Right lobe of liver (tissue), 6 donors: ENCODE measurements at places on chromosomes 3 and 15. TPM values are rescaled to one million over a fixed set of nuclear protein-coding genes. Genes with fewer than 3 reads are reported as not detected.

The DNAJA4 gene
- 0.88 TPM for total RNA-seq

The HEXA gene
- total RNA-seq: 107 TPM

GRCh38 chr15:51403072-51403878 is 61.8 kb downstream of the GLDN start:
- no peak for DNase-seq

The NUP210 gene
- 17.1 TPM for total RNA-seq

DNA sequence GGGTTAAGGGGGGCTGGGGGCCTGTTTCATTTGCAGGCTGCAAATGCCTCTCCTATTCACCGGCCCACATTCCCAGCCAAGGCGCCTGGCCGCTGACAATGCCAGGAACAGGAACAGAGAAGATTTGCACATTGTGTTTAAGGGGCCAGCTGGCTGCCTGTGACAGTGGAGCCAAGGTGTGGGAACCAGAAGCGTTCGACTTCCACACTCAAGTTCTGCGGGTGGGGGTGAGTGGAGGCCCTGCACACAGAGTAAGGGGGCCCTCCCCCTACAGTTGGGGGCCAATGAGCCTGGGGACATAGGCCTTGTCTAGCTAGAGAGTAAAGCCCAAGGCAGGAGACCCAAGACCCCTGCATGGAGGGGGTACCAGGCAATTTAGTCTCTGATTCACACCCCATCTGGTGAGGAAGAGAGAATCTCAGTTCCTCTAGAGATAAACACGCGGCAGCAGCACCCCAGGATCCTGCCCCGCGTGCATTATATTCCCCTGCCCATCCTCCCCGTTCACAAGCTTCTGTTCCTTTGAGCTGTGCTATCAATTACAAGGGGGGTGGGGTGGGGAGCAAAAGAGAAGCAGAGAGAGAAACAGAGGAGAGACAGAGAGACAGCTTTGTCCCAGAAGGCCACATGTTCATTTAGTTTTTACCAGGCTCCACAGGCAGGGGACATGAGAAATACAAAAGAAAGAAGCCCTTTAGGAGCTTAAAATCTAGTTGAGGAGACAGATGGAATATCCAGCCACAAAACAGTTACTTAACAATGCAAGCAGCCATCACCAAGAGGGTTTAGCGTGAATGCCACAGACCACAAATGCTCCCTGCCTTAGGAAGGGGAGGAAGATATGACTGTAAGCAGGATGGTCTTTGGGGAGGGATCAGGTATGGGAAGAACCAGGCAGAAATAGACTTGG is 9.2 kb downstream of the IGDCC3 start:
- no peak for DNase-seq

DNA sequence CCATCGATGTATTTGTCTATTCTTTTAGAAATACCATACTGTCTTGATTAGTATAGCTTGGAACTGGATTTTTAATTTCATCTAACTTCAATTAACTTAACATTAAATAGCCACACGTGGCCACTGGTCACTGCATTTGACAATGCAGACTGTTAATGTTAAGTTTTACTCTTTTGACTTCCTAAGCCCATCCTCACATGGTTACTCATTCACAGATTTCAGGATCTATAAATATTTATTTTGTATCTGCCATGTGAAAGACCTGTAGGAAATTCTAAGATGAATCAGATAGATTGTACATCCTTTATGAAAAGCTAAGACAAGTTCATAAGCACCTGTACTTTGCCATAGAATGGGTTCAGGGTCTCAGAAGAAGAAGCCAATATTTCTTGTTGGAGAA is 8.3 kb upstream of the RORA start:
- DNase-seq: no peak

DNA sequence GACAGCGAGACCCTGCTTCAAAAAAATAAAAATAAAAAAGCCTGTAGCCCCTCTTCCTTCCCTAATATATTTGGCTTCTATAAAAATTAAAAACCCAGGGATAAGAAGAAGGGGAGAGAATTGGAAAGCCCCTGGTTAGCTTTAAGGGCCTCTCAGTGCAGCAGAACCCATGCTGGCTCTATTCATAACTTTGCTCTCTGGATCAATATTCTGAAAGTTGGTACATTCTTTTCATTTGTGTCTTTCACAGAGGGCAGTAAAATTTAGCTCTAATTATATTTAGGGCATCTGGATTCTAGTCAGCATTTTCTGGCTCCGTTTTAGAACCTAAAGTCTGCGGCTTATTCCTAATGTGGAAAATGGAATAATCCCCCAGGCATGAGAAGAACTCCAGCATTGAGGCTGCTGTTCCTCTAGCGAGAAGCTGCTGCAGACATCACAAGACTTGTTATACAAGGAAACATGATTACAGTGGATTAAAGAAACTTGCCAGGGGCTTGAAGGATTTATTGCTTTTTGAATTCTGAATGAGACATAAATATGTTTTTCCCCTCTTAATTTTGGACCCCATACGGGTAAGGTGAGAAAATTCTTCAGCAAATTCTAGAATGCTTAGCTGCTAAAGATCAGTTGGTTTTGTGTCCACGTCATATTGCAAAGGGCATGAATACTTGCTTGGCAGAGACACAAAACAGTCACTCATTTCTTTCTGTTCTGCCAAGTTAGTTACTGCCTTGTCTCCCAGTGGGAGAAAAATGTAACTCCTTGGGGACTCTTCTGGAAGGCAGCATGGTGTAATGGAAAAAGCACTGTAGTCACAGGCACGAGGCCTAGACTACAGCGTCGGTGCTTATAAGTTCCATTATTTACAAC is 177.7 kb downstream of the VGLL4 start:
- DNase-seq: no peak

GRCh38 chr15:91393186-91393585 is 293.1 kb downstream of the SV2B start:
- DNase-seq: no peak

The TPRG1 gene
- total RNA-seq: 8.0 TPM

- DNase-seq: no peak
Observed at GRCh38 chr15:74136540-74136813, 6.1 kb downstream of the ISLR2 start.

GRCh38 chr15:85005319-85005718 is 23.7 kb downstream of the PDE8A start:
- DNase-seq: no peak

DNA sequence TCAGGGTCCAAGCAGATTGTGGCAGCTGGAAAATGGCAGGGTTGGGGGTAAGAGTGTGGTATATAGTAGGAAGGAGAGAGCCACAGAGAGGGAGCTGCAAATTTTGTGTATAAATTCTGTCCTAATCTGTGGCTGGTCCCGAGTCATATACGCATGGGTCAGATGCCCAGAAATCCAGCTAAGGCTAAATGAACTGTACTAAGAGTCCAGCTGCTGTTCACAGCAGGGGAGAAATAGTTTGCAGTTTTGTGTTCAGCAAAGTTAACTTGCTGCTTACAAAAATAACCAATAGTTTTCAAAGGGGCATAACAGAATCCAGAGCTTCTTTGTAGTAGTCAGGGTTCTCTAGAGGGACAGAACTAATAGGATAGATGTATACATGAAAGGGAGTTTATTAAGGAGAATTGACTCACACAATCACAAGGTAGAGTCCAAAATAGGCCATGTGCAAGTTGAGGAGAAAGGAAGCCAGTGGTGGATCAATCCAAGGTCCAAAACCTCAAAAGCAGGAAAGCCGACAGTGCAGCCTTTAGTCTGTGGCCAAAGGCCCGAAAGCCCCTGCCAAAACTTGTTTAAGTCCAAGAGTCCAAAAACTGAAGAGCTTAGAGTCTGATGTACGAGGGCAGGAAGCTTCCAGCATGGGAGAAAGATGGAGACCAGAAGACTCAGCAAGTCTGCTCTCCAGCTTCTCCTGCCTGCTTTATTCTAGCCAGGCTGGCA is 146.1 kb upstream of the KBTBD8 start:
- DNase-seq: peak; percentile 73

The CIP2A gene
- 0.46 TPM for total RNA-seq

GRCh38 chr3:124843047-124843446 is 44.1 kb downstream of the ITGB5 start:
- DNase-seq: no peak

The SCG5 gene
- total RNA-seq: 4.0 TPM

The UACA gene
- total RNA-seq: 22.3 TPM

The SETD2 gene
- total RNA-seq: 27.0 TPM

DNA sequence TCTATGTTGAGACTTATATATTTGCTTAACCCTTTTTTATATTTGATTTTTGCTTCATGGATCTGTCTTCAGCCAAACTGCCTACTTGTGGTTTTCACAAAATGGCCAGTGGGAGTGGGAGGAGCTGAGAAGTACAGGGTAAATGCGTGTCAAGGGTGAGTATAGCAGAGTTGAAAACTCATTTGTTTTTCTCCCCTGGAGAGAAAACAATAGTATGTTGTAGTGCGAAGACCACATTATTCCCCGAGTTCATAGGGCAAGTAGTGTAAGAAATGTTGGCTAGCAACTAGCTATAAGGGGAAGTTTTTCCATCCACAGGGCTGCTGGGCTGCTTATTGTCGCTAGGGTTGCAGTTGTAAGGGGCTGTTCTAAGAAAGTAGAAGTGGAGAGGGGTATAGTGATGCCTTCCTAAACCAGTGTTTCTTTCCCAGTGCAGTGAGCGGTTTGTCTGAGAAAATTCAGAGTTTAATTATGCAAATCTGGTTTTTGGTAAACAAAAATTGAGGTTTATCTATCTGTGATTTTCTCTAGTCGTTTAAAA is 153.8 kb upstream of the AZI2 start:
- no peak for DNase-seq

- no peak for DNase-seq
Observed at GRCh38 chr3:1093217-1093616, 393 bp downstream of the CNTN6 start.

- DNase-seq: no peak
Observed at GRCh38 chr3:54198556-54198955, 76.2 kb downstream of the CACNA2D3 start.

DNA sequence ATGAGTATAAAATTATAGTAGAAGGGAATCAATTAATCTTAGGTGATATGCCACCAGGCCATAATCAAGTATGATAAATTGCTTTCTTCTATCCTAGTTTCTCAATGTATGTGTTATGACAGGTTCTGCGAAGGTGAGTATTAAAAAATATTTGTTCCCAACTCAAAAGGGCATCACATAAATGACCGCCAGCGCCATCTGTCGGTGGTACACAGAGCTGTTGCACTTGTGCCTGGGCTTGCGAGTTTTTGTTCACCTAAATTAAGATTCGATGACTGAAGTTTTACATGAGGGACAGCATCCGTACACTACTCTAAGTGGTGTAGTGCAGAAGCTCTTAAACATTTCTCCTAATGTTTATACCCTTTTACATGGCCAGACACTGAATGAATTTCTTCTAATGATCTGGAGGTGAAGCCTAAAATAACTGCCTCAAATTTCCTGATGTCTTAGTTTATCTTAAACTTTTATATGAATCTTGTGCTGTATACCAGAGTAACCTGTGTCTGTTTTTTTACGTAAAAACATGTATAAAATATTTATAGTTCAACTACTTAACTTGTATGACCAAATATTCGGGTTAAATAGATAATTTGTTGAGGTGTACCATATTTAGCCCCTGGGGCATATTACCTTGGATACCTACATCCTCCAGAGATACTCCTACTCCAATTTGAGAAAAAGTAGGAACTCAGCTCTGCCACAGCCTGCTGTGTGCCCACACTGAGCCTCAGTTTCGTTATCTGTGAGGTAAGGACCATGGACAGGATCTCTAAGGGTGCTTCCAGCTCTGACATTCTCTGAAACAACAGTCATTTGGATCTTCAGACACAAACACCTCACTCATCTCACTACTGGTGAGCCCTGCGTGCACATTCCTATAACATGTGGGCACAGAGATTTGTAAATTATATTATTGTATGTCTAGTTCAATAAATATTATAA is 365.6 kb downstream of the MAGI1 start:
- peak; percentile 60 for DNase-seq

DNA sequence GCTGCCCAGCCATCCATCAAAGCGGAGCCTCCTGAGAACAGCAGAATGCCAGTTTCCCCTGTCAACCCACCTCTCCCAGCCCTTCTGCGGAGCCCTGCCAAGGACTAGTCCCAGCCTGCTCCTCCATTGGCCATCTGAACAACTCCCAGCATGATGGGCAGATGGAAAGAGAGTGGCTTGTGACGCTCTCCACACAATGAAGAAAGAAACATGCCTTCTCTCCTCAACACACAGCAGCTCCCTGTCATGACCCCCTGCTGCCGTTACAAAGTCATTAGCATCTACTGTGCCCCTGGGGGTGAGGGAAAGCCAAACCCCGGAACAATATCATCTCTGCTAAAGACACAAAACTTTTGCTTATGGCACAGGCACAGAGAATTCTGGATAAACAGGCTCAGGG is 33.6 kb downstream of the MECOM start:
- no peak for DNase-seq

The CA12 gene
- total RNA-seq: 0.39 TPM

The SST gene
- not detected for total RNA-seq

- DNase-seq: no peak
Observed at GRCh38 chr3:19074257-19074900, 73.9 kb upstream of the KCNH8 start.

GRCh38 chr15:92115834-92116233 is 262.3 kb downstream of the SLCO3A1 start:
- DNase-seq: no peak

The MESP2 gene
- total RNA-seq: not detected

GRCh38 chr3:71251156-71251775 is 332.3 kb downstream of the FOXP1 start:
- DNase-seq: no peak

The C3orf20 gene
- total RNA-seq: not detected

The GABRA5 gene
- not detected for total RNA-seq

DNA sequence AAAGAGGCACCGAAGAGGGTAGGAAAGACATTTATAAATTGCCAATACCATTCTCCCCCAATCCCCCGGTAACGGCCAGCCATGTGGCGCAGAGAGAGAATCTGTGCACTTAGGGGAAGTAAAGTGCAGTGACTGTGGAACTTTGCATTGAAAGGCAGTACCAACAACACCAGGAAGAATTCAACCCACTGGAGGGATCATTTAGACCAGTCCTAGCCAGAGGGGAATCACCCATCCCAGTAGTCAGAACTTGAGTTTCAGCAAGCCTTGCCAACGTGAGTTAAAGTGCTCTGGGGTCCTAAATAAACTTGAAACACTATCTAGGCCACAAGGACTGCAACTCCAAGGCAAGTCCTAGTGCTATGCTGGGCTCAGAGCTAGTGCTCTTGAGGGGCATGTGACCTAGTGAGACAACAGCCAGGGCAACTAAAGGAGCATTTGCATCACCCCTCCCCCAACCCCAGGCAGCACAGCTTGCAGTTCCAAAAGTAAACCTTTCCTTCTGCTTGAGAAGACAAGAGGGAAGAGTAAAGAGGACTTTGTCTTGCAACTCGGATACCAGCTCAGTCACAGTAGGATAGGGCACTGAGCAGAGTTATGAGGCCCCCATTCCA is 15.0 kb downstream of the CEP70 start:
- DNase-seq: no peak

DNA sequence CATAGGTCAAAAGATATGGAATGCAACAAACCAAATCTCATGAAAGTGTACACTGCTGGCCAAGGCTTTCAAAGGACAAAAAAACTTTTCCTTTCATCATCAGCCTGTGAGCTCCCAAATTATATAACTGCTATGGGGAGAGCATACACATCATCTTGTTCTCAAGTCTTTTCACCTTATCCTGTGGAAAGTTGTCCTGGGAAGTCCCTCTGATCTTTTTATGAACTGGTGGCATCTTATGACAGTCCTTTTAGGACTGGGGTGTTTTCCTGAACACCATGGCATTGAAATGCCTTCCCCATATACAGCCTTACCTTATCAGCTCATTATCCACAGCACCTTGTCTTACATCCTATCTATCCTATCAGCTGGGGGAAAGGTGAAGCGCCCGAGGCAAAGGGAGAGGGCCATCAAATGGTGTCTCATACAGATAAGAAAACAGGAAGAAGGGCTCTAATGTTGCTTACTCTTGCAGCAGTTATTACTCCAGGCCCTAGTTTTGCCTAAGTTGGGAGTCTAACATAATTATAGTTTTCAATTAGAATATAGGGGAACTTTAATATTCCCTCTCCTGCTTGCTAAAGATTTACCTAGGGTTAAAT is 61.5 kb upstream of the GOLIM4 start:
- no peak for DNase-seq
